HL-60 (cell line): ENCODE measurements at places on chromosomes 3 and 15.

DNA sequence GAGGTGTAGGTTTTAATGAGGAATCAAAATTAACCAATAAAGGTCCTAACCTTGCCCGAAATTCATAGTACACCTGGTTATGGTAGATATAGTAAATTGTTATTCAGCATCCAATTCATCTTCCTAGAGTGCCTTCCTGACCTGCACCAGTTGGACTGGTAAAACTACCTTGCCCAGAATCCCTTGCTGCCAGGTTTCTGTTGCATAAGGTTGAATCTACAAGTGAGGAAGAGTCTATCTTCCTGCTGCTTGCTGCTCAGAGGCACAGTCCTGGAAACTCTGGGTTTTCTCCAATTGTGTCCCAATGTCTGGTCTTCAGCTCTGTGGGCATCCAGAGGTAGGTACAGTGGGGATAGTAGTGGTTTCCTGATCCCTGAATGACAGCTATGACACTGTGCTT is 17.3 kb downstream of the CCDC54 start:
- no peak for DNase-seq

GRCh38 chr3:43748645-43749044 is 57.9 kb downstream of the ABHD5 start:
- DNase-seq, result no peak

DNA sequence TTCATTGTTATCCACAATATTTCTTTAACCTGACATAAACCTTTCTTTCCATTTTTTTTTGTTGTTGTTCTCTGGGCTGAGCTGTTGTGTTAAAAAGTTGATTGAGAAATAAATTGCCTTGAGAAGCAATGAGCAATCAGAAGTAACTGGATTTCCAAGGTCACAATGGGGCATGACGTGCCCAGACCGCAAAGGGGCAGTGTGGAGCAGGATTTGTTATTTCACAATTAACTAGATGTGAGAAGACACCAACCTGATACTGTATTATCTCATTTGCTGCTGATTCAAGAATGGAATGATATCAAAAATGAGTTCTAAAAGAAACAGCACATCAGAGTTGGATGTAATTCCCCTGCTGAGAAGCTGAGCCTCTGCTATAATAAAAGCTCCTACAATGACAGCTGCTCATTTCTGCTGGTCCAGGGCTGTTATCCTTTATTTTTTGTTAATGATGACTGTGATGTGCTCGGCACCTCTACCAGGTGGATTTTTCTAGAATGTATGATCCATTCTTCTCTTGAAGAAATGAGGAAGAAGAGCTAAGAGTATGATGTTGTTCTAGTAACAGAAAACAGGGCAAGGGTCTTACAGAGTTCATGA is 28.1 kb downstream of the CPNE4 start:
- DNase-seq, result peak; percentile 3

- no peak for DNase-seq
Measured at GRCh38 chr3:81761904-81762580, 597 bp upstream of the GBE1 start.

DNA sequence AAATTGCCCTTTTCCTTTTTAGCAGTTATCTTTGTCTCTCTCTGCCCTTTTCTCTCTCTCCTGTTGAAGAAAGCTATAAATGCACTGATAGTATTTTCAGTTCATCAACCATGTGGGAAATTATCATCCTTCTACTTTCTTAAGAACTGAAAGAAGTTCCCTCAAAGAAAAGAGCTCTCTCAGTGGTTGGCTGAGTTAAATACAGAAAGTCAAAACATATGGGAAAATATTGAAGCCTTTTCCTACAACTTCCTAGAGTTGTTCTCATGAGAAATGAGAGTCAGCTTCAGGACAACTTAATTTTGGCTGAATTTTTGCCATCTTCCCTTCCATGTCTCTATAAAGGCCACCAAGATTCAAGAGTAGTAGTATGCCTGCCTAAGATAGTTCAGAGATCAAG is 96.7 kb downstream of the NFKBIZ start:
- no peak for DNase-seq
